GOT3 (cell line): ENCODE measurements at places on chromosomes 6 and 20.

- DNase-seq = no peak
Measured at GRCh38 chr20:43857932-43858331, 56.7 kb upstream of the TOX2 start.

DNA sequence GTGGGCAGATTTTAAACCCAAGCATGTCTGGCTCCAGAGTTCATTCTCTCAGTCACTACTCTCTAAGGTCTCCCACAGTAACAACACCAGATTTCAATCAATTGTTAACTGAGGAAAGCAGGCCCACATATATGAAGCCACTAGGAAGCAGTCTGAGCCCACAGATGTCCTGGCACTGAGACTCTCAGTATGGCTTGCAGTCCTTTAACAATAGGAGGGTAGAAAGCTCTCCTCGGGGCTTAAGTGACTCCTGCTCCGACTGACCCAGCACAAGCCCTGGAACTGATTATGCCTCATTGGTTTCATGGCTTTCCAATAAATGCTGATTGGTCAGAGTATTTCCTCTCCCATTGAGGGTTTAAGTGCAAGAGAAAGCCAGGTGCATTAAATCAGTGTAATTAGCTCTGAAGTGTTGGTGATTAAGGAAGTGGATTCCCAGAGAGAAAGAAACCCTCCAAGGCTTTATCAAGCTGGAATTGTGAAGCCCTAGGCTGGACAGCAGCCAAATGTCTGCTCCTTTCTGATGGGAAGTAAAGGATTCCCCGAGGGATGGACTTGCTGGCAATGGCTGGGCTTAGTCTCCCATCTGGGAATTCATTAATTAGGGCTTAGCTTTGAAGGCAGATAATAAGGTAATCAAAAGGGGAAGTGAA lies 76.6 kb upstream of the PROKR2 start:
- no peak for DNase-seq

DNA sequence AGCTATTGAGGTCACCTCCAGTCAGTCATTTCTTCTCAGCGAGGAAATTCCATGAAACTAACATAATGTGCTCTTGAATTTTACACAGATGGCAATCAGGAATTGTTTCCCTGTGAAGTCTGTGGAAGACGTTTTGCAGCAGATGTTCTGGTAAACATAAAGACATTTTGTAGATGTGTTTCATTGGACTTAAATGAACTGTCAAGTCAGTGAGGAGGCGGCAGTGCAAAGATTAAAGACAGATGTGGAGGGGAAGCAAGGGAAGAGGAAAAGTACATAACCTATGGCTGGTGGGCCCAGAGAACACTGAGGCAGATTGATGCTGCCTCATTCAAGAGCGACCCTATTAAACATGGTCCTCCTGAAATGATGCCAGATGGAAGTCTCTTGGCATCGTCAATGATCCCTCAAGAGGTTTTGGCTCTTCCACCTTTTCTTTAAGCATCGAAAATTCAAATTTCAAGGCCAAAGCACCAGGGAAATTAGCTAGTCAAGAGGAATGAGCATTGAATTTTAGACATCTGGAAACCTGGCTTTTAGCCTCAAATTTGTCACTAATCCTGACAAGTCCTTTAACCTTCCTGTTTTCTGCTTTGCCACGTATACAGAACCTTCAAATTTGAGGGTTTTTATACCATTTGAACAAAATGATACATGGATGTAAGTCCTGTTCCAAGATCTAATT lies 20.1 kb downstream of the ZC2HC1B start:
- no peak for DNase-seq

- DNase-seq = no peak
Measured at GRCh38 chr20:16178546-16179135, 394.6 kb downstream of the KIF16B start.

GRCh38 chr20:8662433-8662954 lies 406.4 kb upstream of the PLCB4 start:
- DNase-seq = no peak

GRCh38 chr6:6007366-6008088 lies 802 bp upstream of the NRN1 start:
- no peak for DNase-seq

DNA sequence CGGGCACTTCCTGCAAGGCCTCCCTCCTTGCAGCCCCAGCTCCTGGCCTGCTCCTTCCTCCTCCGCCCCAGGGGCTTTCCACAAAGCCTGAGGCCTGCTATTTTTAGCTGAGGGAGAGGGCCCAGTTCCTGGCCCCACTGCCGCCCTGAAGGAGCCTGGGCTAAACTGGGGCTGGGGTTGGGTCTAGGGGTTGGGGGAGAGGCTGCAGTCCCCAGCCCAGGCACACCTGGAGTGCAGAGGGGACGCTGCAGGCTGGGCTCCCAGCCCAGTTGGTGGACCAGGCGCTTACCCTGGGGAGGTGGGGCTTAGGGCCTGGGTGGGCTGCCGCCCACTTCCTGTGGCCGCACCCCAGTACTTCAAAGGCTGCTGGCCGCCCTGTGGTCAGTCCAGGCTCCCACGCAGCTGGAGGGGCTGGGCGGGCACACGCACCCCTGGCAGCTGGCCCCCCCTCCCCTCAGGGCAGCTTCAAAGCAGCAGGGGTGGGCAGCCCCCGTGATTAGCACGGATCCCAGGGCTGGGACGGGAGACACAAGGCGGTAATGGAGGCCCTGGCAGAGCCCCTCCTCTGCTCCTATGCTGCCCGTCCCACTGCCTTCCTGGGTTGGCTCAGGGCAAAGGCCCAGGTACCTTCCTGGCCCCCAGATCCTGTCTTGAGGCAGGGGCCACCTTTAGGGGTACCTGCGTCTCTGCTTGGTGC lies 7.1 kb upstream of the ABHD16B start:
- DNase-seq = no peak

DNA sequence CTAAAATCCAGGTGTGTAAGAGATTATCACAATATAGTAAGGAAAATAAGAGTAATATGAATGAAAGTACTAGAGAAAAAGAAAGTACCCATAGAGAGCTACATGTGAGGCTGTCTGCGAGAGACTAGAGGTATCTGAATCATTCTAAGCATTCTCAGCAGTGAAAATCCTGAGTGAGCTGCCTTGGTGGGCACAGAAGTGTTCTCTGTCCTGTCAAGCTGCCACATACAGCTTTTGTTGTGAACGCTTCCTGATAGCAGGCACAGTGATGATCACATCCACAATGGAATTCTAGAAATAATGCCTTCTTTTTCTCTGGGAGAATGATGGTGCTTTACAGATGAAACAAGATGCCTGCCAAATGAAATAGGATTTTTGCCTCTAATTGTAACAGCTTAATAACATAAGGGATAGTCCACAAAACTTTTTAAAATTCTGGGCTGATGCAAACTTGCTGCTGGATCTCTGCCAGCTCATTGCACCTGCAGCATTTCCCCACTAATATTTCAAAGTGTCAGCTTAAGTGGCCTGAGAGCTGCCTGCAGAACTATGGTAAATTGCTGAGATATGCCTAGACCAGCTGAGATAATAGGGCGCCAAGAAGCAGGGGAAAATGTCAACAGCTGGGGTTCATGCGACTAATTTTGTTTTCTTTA lies 620.5 kb downstream of the DOK5 start:
- no peak for DNase-seq

GRCh38 chr20:38145729-38146075 lies 19.4 kb downstream of the TGM2 start:
- DNase-seq = no peak
